ENCODE measurements at places on chromosomes 11 and 22.

DNA sequence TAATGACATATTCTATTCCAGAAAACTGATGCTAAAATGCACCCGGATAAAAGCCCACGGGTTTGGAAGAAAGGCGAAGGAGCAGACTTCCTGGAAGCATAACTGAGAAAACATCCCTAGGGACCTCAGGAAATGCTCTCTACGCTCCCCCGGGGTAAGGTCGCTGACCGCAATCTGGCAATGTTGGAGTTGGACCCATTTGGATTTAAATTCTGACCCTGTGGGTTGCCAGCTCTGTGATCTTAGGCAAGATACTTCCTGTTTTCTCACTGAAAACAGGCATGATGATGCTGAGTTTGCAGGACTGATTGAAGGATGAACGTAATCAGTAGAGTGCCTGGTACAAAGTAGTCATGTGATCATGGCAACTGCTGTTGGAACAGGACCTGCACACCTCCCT lies 1054.0 kb downstream of the NTM start:
- DNase-seq = no peak

DNA sequence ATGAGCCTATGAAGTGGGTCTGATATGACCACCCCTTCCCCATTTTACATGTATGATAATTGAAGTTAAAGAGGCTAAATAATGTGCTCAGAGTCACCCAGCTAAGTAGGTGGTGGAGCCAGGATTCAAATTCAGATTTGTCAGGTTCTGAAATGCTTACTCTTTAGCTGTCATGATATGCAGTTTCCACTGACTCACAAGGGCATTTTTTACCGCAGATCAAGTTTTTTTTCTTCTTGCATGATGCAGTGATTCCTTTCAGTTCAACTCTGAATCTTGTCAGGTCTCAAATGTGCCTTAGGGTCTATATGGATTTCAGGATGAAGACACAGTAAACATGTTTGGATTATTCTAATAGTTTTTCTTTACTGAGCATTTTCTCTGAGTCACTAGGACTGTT lies 12.6 kb upstream of the TRIM44 start:
- no peak for DNase-seq

DNA sequence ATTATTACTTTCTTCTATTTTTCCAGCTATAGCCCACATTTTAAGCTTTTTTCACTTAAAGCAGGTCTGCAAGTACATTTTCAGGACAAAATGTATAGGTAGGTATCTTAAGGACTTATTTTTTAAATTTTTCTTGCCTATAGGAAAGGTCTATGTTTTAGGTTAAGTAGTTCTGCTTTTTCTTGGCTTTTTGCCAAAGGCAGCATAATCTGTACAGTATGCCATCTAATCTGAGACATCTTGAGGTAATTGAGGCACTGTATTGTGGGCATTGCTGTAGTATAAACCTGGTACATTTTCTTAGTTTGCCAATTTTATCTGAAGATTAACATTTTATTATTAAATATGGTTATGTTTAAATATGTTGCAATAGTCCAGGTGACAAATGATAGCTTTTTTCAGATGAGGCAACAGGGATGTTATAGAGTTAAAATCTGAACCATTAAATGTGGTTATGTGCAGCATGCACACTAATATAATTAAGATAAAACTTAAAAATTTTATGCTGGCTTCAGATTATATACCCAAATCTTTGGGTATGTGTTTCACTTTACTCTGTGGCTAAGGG lies 42.9 kb downstream of the QSER1 start:
- DNase-seq = peak; percentile 21

- DNase-seq = no peak
Measured at GRCh38 chr11:68298659-68299516, 13.5 kb upstream of the LRP5 start.

GRCh38 chr11:74055938-74056337 lies 47.1 kb upstream of the UCP3 start:
- DNase-seq = no peak

- DNase-seq = no peak
Measured at GRCh38 chr22:35479359-35479758, 61.3 kb upstream of the RASD2 start.

All from hematopoietic multipotent progenitor cell treated with erythropoietin and hydrocortisone succinate and interleukin-3 and kit ligand, for 8 days (in vitro differentiated cells).